Activated T-helper 1 cell treated with Interleukin-2 at 50 U/mL for 16 hours (primary cell): ENCODE measurements at places on chromosomes 6 and 20.

DNA sequence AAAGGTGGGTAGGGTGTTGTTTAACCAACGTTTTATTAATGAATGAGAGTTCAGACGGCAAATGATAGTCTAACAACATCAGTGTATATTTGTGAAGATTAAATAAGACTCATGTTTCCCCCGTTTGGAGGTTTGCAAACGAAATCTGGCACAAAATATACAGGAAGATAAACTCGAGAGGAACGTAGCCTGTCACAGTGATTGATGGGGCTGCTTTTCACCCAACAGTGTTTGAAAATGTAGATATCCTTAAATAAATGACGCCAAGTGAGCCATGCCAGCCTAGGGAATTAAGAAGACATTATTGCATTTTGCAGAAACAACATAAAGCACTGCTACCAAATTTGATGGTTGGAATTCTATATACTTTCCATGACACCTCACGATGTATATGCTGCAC is 696.5 kb upstream of the FLRT3 start:
- no peak for DNase-seq

DNA sequence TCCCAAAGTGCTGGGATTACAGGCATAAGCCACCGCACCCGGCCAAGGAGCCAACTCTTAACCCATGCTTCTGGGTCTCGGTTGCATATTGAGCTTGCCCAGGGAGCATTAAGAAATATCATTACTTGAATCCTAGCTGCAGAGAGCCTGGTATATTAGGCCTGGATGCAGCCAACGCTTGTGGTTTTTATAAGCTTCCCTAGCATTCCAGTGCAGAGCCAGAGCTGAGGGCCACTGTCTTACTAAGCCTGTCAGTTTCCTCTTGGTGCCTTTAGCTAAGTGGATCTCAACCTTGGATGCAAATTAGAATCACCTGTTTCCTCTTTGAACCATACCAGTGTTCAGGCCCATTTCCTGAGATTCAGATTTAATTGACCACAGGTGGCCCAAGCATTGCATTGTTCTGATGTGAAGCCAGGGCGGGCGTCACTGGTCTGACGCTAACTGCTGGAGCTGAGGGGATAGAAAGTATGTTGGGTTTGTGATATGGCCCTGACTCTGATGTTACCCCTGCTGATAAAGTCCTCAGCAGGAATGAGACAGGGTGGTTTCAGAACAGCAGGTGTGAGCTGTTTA is 76.3 kb downstream of the BTBD3 start:
- no peak for DNase-seq

- DNase-seq = no peak
These were observed 185.6 kb upstream of the MCHR2 start for GRCh38 chr6:100179576-100179975.

- no peak for DNase-seq
These were observed 76.6 kb upstream of the RBM24 start for GRCh38 chr6:17204533-17204932.

- DNase-seq = no peak
These were observed 849 bp downstream of the GSTA4 start for GRCh38 chr6:52994031-52994838.

DNA sequence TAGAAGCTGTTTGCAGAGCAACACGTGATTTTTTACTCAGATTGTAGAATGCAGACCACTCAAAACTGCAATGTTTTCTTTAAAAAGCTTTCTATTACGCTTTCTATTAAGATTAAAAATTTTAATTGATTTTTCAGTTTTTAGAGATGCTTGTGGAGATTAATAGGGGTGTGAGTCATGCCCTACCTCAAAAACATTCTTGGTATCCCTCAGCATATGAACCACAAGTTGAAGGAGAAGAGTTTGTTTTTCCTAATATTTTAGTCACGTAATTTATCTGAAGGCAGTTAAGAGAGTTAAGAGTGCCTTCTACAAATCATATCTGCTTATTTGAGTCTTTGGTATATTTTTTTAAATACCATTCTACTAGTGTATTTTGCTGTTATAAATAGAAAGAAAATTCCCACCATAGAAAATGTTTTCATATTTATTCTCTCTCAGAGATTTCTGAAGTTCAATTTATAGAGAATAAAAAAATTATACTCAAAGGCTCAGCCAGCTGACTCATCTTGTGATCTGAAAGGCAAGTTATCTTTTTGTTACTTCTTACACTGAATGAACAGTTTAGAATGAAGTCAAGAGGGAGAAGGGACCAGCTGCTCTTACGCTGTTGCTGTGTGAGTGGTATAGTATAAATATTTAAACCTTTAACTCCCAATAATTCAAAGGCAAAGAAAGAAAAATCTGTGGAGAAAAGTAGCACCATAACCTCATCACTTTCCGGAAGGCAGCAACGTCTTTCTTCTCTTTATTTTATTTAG is 7.6 kb downstream of the RIPOR2 start:
- DNase-seq = no peak

- no peak for DNase-seq
These were observed 54.9 kb upstream of the GPR31 start for GRCh38 chr6:167212713-167213005.

DNA sequence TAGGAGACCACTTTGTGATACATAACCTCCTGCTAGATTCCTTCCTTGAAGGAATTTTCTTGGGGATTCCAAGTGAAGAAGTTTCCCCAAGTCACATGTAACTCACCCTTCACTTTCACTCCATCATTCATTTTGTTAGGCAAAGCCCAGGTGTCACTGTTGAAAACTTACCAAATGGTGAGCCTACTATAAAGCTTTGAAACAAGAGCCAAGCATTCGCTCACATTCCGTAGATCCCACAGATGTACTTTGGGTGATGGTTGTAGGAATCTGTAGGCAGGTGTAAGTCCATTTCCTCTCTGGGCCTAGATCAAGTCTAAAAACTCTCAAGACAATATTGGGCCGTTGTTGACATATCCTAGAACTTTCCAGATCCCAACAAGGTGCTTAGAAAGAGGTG is 74.1 kb downstream of the PRDM1 start:
- DNase-seq = no peak

DNA sequence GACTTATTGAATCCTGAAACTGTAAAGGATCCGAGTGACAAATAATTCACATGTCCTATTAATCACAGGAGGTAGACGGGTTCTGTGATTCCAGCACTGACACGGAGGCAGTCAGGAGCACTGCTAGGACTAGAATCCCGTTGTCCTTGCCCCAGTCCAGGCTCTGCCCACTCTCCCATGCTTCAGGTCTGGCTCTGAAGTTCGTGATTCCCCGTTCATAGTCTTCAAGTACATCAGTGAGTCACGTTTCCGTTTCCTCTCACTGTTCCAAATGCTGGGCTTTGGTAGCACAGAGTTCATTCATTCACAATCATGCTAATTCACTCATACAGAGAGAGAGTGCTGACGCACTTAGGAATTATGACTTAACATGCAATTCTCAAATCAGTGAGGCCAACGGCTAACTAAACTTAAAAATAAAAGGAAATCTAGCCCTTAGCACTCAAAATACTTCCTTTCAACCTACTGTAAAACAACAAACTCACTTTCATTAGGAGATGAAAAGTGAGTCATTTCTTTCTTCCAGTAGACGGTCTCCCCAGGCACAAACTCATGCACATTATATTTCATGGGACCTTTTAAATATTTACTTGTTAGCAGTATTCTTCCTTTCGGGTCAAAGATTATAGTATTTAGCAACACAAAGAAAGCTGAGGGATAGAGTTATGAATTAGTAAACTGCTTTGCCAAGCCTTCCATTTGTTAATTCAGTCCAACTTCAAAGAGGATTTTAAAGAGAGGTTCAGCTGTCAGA is 94.0 kb upstream of the NHSL1 start:
- no peak for DNase-seq

GRCh38 chr6:105370351-105370750 is 32.5 kb downstream of the PREP start:
- DNase-seq = no peak

GRCh38 chr20:25466846-25467245 is 59.4 kb downstream of the GINS1 start:
- no peak for DNase-seq

GRCh38 chr20:1801225-1801928 is 93.8 kb upstream of the SIRPA start:
- DNase-seq = no peak

- no peak for DNase-seq
These were observed 46.6 kb upstream of the AFDN start for GRCh38 chr6:167779993-167780655.

- DNase-seq = no peak
These were observed 190.6 kb upstream of the PMEPA1 start for GRCh38 chr20:57900226-57900905.

DNA sequence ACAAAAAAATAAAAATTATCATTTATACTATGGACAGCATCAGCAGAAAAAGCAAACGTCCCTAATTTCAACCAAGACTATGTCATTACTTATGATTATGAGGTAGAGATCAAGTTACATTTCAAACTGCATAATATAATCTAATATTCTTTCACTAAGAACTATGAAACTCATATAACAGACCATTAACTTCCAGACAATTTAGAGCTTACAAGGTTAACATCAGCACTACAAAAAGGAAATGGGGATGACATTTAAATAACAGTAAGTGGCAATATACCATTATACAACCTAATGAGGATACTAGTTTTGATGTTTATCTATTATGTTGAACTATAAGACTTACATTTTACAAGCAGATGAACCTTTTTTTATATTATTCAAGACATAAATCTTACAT is 261.0 kb upstream of the THEMIS start:
- no peak for DNase-seq

DNA sequence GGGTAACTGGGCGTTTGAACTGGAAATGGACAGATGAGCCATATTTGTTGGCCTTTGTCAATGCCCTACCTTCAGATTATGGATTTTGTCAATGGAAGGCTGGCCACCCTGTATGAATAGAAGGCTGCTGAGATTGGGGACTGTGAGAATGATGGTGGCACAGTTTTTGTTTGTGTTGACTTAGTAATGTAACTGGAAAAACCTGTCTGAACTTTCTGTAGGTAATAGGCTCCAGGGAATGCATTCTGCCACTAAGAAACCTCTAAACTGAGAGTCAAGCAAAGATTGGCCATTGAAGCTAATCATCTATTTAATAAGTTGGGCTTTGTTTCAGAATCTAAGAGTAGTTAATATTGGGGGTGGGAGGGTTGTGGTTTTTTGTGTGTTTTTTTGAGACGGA is 97.5 kb downstream of the FOXO3 start:
- DNase-seq = no peak

DNA sequence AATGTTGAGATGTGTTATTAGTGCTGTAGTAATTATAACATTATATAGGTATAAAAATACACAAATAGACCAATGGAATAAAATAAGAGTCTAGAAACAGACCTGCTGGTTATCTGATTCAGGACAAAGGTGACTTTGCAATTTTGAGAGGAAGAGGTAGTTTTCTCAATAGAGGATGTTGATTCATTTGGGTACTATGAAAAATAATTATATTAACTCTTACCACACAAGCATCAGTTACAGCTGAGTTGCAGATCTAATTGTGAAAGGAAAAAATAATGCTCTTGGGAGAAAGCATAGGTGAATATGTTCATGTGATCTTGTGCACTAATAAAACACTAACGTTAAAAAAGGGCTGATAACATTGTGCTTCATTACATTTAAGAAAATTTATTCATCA is 103.0 kb downstream of the BCKDHB start:
- DNase-seq = no peak

DNA sequence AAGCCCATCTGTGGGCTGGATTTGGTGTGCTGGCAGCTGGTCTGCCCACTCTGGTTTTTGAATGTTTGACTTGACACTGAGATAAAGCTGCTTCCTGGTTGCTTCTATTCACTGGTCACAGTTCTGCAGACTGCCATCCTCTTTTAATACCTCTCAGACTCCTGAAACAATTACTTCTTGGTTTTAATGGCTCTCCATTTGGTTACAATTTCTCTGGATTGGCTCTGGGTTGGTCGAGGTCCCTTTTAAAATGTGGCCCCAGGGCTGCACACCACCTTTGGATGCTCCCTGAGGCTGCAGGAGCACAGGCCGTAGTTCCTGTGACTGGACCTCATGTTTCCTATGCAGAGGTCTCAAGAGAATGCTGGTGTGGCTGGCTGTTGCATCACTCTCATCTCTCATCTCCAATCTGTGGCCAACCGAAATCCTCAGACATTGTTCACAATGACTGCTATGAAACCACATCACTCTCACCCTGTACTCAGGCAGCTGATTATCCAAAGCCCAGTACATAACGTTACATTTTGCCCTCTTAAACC is 98.5 kb downstream of the INSM1 start:
- no peak for DNase-seq

DNA sequence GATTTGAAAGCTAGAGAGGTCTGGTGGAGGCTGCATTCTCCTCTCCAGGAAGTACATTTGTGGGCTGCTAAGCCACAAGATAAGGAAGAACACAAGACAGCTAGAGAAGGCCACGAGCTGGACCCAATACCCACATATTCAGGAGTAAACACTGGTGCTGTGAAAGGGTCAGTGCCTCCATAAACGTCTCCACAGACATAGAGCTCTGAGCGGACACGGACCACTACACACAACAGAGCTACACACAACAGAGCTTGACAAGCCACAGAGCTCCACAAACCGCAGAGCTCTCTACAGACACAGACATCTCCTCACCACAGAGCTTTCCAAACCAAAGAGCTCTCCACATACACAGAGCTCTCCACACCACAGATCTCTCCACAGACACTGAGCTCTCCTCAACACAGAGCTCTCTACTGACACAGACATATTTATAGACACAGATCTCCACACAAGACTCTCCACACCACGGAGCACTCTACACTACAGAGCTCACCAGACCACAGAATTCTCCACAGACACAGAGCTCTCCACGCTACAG is 51.9 kb downstream of the ERMARD start:
- DNase-seq = no peak

DNA sequence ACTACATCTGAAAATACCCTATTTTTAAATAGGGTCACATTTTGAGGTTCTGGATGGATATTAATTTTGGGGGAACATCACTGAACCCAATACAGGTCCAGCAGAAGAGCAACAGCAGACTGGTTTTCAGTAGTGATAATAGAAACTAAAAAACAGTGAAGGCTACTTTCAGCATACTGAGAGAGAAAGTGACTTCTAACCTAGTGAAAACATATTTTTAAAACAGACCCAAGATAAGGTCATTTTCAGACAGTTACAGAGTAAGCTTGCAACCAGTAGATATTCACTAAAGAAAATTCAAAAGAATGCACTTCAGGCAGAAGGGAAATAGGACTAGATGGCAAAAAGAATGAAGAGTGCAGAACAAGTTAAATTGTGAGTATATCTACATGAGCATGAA is 42.0 kb upstream of the TMEM244 start:
- DNase-seq = no peak

DNA sequence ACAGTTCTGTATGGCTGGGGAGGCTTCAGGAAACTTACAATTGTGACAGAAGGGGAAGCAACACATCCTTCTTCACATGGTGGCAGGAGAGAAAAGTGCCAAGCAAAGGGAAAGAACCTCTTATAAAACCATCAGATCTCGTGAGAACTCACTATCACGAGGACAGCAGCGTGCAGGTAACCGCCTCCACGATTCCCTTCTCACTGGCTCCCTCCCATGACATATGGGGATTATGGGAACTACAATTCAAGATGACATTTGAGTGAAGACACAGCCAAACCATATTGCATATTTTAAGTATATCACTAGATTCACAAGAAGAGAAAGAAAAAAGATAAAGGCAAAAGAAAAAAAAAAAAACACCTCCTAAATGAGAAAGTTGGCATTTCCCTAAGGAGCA is 431.9 kb upstream of the RGS17 start:
- no peak for DNase-seq
